Retinal pigment epithelial cell (primary cell): ENCODE measurements at places on chromosomes 11 and 22.

DNA sequence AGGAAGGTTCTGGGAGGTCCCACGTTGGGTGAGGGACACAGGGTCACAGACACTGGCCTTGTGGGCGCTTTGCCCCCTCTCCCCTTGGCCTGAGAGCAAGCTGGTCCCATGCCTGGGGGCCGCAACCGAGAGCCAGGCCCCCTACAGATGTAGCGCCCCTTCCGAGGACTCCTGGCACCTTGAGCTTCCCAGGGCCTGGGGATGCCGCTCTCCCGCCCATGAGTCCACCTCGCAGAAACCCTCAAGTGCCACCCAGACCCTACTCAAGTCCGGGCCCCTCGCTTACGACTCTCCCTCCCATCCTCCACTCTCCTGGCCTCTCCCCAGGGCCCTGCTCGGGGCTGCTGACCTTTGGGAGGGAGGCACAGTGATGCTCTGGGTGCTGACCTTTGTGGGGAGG is 204.0 kb downstream of the BRD1 start:
- DNase-seq, result no peak

DNA sequence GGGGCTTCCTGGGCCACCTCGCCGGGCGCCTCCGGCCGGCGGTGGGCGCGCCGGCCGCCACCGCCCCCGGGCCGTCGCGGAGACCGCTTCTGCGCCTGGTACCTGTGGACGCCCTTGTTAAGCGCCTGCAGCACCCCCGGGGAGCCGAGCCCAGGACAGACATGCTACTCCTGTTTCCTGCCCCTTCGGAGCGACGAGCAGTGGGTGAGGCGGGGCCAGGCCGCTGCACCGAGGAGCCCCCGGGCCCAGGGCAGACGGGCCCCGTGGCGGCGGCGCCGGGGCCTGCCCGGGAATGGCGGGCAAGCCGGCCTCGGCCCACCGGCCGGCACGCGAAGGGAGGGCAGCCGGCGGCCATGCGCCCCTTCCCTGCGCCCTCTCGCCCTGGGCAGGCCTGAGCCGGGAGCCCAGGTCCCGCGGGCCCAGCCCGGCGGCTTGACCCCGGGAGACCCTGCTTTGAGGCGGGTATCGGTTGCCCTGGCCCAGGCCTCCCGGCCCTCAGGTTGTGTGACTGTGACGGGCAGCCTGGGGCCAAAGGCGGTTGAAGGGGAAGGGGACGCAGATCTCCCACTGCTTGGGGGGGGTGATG is 789 bp upstream of the KDM2A start:
- DNase-seq, result no peak

- no peak for DNase-seq
Observed at GRCh38 chr11:1925373-1926155, 6.1 kb downstream of the TNNT3 start.

GRCh38 chr22:17120711-17121232 is 388 bp downstream of the TMEM121B start:
- no peak for DNase-seq

GRCh38 chr11:129694538-129694937 is 121.1 kb upstream of the TMEM45B start:
- DNase-seq, result no peak

DNA sequence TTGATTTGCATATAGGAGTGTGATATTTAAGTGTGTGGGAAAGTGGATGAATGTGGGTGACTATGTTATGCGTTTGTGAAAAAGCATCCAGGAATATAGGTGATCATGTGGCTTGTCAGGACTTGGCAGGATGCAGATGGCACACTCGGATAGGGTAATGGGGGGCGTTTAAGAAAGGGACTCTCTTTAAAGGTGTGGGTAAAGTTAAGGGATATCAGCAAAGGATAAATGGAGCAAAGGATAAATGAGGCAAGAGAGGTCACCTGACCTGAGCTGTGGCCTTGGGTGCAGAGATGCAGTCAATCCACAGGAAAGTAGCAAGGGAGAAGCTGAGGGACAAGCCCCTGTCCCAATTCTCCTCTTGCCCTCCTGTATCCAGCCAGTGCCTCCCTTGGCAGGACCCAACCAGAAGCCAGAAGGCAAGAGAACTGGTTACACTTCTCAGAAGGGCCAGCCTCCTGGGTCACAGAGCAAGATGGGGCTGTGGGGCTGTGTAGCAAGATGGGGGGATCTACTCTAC is 47.5 kb upstream of the GRAMD1B start:
- DNase-seq, result no peak
